CD4-positive, CD25-positive, alpha-beta regulatory T cell (primary cell): ENCODE measurements at places on chromosomes 3 and 15. TPM values are rescaled to one million over a fixed set of nuclear protein-coding genes. Genes with fewer than 3 reads are reported as not detected.

- H3K27me3 ChIP-seq = no peaks in the 10 kb centered on the region
- no peaks in the 10 kb centered on the region for H3K4me1 ChIP-seq
- H3K36me3 ChIP-seq = no peaks in the 10 kb centered on the region
- no peak overlapping the region for H3K4me3 ChIP-seq
- H3K27ac ChIP-seq = no peak overlapping the region
Observed at GRCh38 chr3:154829929-154830328, 250.2 kb upstream of the MME start.

DNA sequence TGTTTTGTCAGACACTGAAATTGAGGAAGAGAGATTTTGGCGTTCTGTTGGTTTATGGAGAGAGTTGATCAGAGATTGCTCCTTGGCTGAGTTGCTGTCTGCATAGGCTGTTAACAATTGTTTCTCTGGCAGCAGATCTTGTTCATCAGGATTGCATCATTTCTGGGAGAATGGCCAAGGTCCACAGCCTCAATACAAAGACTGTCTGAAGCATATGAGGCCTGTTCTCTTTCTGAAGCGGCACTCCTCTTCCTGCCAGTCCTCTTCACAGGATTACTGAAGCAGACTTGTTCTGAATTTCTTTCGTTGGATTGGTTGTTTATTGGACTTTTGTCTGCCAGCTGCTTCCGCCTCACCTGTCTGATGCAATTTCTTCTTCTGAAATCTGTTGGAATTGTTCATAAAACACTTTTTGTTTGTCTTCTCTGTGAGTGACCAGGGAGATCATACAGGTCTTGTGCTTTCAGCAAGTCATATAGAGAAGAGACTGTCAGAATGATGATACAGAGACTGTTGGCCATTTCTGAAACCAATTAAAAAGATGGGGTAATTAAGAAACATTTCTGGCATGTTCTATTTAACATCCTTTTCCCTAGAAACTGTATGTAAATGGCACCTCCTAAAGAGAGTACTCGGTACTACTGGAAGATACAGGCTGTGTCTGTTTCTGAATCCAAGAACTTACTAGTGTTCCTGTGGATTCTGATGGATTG, 25.5 kb downstream of the SETD5 start:
- H3K36me3 ChIP-seq = peaks cover 25% of the 10 kb centered on the region
- no peak overlapping the region for H3K4me3 ChIP-seq
- H3K27ac ChIP-seq = peak overlapping the region; percentile 55
- no peaks in the 10 kb centered on the region for H3K27me3 ChIP-seq

DNA sequence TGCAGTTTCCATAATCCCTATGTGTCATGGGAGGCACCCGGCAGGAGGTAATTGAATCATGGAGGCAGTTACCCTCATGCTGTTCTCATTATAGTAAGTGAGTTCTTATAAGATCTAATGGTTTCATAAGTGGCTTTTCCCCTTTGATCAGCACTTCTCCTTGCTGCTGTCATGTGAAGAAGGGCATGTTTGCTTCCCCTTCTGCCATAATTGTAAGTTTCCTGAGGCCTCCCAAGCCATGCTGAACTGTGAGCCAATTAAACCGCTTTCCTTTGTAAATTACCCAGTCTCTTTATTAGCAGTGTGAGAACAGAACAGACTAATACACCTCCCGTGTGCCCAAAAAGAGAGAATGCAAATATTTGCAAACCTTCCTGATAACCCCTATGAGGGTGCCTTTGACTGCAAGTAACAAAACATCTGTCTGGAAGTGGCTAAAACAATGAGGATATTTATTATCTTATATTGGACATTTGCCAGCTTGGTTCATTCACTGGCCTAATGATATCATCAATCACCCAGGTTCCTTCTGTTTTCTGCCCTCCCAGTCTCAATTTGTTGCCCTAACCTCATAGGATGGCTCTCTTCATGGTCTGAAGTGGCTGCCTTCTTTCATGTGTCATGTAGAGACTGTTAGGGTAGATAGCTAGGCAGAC, 68.7 kb downstream of the BHLHE40 start:
- H3K27me3 ChIP-seq = no peaks in the 10 kb centered on the region
- H3K36me3 ChIP-seq = no peaks in the 10 kb centered on the region
- no peak overlapping the region for H3K4me3 ChIP-seq

DNA sequence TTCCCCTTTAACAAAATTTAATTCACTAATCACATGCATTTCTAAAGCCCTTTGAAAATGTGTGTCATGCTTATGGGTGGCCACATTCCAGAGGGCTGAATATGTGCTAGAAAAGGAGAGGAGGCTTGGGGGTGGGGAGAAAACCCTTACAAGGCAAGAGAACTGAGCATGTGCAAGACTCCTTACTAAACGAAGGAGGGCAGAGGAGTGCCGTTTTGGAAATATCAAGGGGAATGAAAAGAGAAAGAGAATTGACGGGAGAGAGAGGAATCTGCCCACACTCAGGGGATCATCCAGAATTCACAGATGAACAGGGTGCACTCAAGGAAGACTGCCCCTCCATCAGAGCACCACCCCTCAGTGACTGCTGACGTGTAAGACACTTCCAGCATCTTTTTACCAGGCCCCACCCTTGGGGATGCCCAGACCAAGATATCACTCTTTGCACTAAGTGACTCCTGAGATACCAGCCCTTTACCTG, 37.9 kb upstream of the TSC22D2 start:
- H3K27me3 ChIP-seq = peaks cover 6% of the 10 kb centered on the region
- DNase-seq = no peak
- H3K27ac ChIP-seq = no peak overlapping the region
- H3K4me3 ChIP-seq = no peak overlapping the region

CD200R1 gene
- total RNA-seq = 7.5 TPM

MYO1E gene
- 1.5 TPM for total RNA-seq
